ENCODE measurements at places on chromosomes 2 and 18. TPM values are rescaled to one million over a fixed set of nuclear protein-coding genes. Genes with fewer than 3 reads are reported as not detected.

The C2orf78 gene
- total RNA-seq, result not detected

The MAPRE3 gene
- total RNA-seq, result 1.8 TPM

The PAIP2B gene
- total RNA-seq, result 2.6 TPM

The CCDC178 gene
- not detected for total RNA-seq

The KIF5C gene
- total RNA-seq, result 2.9 TPM

The GEN1 gene
- 27.1 TPM for total RNA-seq

The FSIP2 gene
- total RNA-seq, result 0.05 TPM

The RAB6C gene
- not detected for total RNA-seq

The TWIST2 gene
- total RNA-seq, result not detected

The ASB18 gene
- not detected for total RNA-seq

The KIAA2012 gene
- not detected for total RNA-seq

The PAX8 gene
- 1.6 TPM for total RNA-seq

The SLC11A1 gene
- 0.30 TPM for total RNA-seq

The C2orf92 gene
- 8.3 TPM for total RNA-seq

The IL1R2 gene
- total RNA-seq, result not detected

The ICOS gene
- 45.0 TPM for total RNA-seq

The DLGAP1 gene
- 0.05 TPM for total RNA-seq

The HOXD12 gene
- total RNA-seq, result not detected

The BOD1L2 gene
- not detected for total RNA-seq

The FZD7 gene
- 0.93 TPM for total RNA-seq

The AP1S3 gene
- 5.9 TPM for total RNA-seq

The CRACDL gene
- 0.22 TPM for total RNA-seq

The MOGAT1 gene
- not detected for total RNA-seq

The MYO1B gene
- total RNA-seq, result 2.2 TPM
